ENCODE measurements at places on chromosomes 2 and 18.

- DNase-seq = no peak
Measured at GRCh38 chr18:63741769-63742168, 33.4 kb upstream of the SERPINB7 start.

GRCh38 chr2:120807751-120808150, 72.1 kb downstream of the GLI2 start:
- DNase-seq = no peak

DNA sequence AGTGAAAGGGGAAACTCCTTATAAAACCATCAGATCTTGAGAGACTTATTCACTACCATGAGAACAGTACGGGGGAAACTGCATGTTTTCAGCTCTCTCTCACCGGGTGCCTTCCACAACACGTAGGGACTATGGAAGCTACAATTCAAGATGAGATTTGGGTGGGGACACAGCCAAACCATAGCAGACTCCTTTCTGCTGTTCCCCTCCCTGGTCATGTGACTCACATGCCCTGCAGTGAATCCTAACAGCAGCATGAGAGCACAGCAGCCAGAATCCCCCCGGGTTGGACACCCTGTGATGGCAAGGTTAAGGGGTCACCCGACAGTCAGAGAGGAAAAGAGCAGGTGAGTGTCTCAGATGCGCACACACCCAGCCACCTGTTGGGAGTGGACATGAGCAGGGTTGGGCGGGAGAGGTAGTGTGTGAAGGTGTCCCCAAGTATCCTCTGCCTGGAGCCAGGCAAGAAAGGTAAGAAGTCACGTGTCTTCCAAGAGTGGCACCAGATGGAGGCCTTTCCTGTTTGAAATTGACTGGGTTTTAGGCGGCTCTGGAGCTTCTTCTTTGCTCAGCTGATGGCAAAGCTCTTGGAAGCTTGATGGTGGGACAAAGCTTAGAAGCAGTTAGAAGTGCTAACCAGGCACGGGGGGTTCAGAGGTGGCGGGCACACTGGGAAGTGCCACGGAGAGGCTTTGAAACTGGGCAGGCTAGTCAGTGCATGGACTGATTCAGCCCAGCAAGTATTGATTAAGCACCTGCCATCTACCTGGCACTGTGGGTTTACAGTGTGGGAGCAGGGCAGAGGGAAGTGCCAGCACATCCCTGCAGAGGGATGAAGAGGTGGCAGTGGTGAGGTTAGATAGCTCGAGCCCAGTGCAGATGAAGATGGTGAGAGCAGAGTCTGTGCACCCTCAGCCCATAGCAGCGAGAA, 68.7 kb downstream of the RHOB start:
- no peak for DNase-seq

- no peak for DNase-seq
Measured at GRCh38 chr2:237674731-237675276, 47.4 kb downstream of the LRRFIP1 start.

DNA sequence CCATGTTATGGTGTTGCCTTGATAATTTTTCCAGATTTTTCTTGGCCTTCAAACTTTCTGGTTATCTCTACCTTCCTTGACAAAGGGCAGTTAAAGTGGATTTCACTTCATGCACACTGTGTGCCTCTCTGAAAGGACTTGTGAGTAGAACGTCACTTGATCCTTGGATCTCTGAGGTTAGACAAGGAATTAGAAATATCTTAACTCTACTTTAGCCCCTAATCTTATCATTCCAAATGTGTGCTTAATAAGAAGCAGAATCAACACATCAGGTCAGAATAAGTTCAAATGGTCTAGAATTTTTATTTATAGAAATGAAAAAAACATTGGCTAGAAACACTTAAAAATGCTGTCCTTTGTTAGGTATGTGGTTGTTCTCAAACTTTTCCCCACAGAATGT, 205.7 kb downstream of the TPGS2 start:
- DNase-seq = no peak

DNA sequence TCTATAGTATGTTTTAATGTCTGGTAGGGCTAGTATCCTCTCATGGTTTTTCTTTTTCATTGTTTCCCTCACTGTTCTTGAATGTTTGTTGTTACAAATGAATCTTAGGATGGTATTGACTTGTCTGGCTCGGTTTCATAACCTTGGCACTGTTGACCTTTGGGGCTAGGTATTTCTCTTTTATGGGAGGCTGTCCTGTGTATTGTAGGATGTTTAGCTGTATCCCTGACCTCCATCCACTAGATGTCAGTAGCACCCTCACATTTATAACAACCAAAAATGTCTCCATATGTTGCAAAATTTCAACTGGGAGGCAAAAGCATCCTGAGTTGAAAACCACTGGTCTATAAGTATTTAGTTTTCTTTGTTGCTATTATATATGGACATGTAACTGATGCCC, 7.0 kb upstream of the AOX1 start:
- DNase-seq = no peak

GRCh38 chr2:128324897-128325410, 6.3 kb upstream of the HS6ST1 start:
- DNase-seq = no peak

DNA sequence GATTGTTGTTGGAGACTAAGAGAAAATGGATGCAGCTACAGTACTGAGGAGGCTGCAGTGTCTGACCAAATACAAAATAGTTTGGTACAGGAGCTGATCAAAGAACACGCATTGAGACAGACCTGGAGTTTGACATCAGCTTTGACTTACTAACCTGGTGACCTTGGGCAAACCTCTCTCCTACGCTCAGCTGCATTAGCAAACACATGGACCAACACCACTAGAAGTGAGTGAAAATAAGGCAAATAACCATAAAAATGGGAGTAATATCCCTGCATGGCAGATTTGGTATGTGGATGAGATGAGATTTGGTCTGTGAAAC, 126.5 kb downstream of the LPIN1 start:
- no peak for DNase-seq

- no peak for DNase-seq
Measured at GRCh38 chr2:135245071-135245470, 193.0 kb downstream of the RAB3GAP1 start.

- no peak for DNase-seq
Measured at GRCh38 chr2:60652832-60653340, 99.4 kb upstream of the BCL11A start.

DNA sequence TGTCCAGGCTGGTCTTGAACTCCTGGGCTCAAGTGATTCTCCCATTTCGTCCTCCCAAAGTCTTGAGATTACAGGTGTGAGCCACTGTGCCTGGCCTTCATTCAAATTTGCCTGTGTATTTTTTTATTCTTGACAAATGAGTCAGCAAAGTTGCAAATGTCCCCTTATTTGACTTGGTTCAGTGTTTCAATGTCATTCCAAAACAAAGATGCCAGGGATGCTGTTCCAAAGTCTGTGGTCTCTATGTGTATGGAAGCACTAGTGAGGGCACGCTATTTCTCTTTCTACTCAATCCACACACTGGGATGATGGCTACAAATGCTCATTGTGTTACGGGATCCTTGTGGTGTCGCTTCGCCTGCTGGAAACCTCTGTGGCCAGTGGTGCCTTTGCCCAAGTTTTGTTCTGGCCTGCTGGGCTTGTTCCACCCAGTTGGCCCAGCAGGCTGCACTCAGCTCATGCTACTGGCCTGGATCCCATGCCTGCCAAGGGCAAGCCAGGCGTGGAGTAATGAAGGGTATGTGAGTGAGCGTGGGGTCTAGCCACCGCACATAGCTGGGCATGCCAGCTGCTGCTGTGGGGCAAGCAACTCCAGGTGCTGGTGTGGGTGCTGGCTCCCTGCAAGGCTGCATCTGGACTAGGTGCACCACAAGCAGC, 35.6 kb downstream of the FBXO48 start:
- DNase-seq = no peak

DNA sequence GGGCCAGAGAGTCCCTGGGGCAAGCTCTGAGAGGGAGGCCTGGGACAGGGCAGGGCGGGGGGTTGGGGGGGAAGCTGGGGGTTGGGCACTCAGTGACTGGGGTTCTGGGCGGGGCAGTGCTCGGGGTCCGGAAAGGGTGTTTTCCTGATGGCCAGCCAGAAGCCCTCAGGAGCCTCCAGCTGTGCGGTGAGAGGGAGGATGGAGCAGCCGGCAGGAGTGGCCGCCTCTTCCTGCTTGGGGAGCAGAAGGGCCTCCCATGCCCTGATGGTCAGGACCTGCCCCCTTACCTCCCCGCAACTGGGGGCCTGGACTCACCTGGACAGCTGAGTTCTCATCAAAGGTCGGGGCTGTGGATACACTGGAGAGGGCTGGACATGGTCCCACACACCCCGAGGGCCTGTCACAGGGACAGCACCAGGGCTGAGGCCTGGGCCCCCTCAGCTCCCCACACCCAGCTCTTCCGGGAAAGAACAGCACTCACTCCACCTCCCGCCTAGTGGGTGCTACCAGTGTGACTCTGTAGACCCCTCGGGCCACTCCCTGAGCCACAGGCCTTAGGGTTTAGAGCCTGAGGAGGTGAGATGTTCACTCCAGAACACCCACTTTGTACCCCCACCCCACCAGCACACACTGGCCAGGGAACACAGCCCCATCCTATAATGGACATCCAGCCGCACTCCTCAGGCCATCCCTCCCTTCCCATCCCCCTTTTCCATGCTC, 6.7 kb downstream of the SFTPB start:
- no peak for DNase-seq

GRCh38 chr2:99784946-99785345, 295.1 kb upstream of the REV1 start:
- no peak for DNase-seq

GRCh38 chr2:18588049-18588448, 1.3 kb downstream of the NT5C1B start:
- no peak for DNase-seq

- no peak for DNase-seq
Measured at GRCh38 chr2:210392469-210392881, 77.5 kb upstream of the MYL1 start.

DNA sequence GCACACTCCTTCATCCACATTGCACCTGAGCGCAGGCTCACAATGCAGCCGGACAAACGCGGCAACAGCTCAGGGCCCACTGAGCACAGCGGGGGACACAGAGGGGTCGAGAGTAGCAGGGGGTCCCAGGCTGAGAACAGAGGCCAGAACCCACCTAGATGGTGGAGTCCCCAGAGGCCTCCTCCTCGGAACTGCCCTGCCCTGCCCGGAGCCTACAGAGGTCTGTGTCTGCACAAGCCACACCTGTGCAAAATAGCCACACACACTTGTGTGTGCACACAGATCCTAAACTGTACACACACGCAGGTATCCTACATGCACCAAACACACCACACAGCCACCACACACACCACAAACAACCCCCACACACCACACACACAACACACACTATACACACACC, 72.8 kb downstream of the TMEM18 start:
- DNase-seq = no peak

DNA sequence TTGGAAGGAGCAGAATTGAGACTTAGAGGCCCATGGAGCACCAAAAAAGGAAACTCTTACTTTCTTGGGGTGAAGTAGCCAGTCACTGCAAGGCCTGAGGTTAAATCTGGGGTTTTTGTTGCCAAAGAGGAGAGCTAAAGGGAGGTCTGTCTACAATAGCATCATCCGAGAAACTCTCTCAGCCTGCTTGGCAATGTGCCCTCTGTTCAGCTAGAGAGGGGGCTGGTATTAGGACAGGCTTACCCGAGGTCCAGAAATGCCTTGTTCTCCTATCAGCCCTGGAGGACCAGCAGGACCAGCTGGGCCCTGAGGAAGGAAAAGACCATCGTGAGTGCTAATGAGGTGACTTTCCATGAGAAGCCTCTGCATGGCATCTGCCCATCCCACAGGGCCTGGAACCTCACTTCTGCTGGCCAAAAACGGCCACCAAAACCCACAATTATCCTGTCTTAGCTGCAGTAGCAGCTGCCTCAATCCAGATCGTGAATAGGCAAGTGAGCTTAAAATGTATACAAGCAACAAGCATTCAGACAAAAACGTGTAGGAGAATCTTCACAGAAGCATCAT, 61.6 kb downstream of the COL6A3 start:
- no peak for DNase-seq

DNA sequence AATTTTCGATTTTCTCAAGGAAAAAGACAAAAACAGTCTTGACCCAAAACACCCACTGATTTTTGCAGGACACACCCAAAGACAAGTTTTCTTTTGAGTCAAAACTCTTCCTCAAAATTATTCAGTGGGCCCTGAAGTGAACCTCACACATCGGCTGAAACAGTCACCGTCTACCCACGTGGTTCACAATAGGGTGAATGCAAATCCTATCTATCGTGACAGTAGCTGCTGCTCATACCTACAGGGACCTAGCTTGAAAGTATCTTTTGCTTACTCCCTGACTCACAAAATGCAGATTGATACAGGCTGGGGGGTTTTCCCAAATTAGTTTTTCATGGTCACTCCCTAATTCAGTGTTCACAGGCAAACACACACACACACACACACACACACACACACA, 10.7 kb upstream of the CD226 start:
- DNase-seq = no peak

DNA sequence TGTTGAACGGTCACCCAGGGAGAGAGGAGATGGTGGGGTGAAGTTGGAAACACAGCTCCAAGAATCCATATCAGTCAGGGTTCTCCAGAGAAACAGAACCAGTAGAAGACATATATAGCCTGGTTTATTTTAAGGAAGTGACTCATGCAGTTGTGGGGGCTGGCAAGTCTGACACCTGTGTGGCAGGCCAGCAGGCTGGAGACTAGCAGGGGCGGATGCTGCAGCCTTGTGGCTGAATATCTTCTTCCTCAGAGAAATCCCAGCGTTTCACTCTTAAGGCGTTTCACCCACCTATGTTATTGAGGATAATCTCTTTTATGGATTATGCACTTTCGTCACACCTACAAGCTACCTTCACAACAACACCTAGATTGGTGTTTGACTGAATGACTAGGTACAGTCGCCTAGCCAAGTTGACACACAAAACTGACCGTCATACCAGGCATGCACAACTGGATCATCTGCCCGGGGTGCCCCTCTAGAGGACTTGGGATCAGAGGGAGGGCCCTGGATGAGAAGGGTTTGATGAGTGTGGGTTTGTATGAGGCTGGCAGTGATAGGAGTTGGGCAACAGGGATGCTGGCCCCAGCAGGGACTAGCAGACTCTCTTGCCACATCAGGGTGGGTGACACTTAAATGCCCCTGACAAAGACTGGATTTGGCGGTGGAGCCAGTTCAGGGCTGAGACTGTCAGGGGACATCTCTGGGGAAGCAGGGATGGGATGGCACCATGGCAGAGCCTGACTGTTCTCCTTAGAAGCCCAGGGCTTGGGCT, 23.4 kb downstream of the MROH2A start:
- DNase-seq = no peak

- no peak for DNase-seq
Measured at GRCh38 chr18:8290435-8290834, 318.8 kb upstream of the RAB12 start.
